Ovary (tissue), 10 donors: ENCODE measurements at places on chromosomes 5 and 9. TPM values are rescaled to one million over a fixed set of nuclear protein-coding genes. Genes with fewer than 3 reads are reported as not detected.

The PCDHGB7 gene
- total RNA-seq: 20.4 TPM

The AQP7 gene
- 2.2 TPM for total RNA-seq

The IL13 gene
- total RNA-seq: not detected

The MCIDAS gene
- total RNA-seq: not detected

The GLRA1 gene
- not detected for total RNA-seq

GRCh38 chr5:160330212-160330611 lies 17.8 kb upstream of the CCNJL start:
- H3K27me3 ChIP-seq: no peaks in the 10 kb centered on the region
- H3K4me1 ChIP-seq: no peaks in the 10 kb centered on the region
- H3K27ac ChIP-seq: no peak overlapping the region
- no peak for DNase-seq

- no peak overlapping the region for H3K4me3 ChIP-seq
- H3K27ac ChIP-seq: no peak overlapping the region
- H3K36me3 ChIP-seq: no peaks in the 10 kb centered on the region
- no peak for DNase-seq
- H3K4me1 ChIP-seq: no peaks in the 10 kb centered on the region
Measured at GRCh38 chr9:74770508-74771261, 117.0 kb downstream of the TRPM6 start.

GRCh38 chr5:111229221-111229835 lies 5.1 kb downstream of the CAMK4 start:
- no peak overlapping the region for H3K27ac ChIP-seq
- no peaks in the 10 kb centered on the region for H3K27me3 ChIP-seq
- no peak overlapping the region for H3K4me3 ChIP-seq
- no peaks in the 10 kb centered on the region for H3K36me3 ChIP-seq
- no peak for DNase-seq
- H3K4me1 ChIP-seq: no peaks in the 10 kb centered on the region

DNA sequence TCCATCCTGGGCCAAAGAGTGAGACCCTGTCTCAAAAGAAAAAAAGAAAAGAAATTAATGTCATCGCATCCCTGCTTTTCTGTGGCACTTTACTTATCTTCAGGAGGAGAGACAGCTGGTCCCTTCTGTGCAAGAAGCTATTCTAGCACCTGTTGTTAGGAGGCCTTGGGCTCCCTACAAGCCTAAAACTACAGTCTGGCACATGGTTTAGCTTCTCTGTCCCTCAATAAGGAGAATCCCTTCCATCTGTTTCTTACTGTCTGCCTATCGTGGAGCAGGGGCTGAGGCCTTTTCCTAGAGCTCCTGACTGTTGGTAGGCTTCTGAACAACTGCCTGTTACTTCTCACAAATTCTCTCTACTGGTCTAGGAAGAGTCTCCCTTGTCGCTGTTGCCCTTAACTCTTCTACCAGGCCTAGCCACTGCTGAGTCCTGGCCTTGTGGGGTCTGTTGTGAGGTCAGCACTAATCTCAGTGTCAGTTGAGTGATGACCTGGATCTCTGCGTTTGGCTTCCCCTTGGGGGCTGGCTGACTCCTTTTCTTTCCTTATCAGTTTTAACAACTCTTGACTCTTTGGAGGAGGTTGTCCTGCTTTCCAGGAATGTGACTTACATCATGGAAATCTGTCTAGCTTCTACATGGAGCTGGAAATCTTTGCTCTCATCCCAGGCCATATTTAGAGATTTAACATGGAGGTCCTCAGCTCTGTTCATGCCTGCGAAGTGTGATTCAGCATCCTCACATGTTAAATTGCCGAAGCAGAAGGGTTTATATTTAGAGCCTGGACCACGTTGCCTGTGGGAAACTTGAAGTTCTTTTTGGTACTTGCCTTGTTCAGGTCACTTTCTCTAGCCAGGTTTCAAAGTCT lies 5.7 kb upstream of the GARNL3 start:
- no peak overlapping the region for H3K4me3 ChIP-seq
- no peak overlapping the region for H3K27ac ChIP-seq
- H3K36me3 ChIP-seq: no peaks in the 10 kb centered on the region
- DNase-seq: no peak
- no peaks in the 10 kb centered on the region for H3K4me1 ChIP-seq
- H3K27me3 ChIP-seq: no peaks in the 10 kb centered on the region

DNA sequence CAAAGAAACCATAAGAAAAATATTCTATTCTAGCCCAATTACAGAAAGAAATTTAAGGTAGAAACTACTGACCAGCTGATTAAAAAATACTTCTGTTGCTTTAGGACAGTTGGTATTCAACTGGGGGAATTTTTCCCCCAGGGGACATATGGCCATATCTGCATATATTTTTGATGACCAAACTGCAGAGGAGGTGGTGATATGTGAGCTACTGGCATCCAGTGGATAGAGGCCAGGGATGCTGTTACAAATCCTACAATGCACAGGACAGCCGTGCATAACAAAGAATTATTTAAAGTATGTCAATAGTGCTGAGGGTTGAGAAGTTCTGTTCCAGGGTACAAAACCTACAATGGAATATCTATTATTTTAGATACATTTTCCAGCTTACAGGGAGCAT lies 24.0 kb downstream of the ZFR start:
- peaks cover 9% of the 10 kb centered on the region for H3K4me1 ChIP-seq
- no peaks in the 10 kb centered on the region for H3K27me3 ChIP-seq
- H3K27ac ChIP-seq: no peak overlapping the region
- no peaks in the 10 kb centered on the region for H3K36me3 ChIP-seq
- H3K4me3 ChIP-seq: no peak overlapping the region

GRCh38 chr5:157971571-157972216 lies 112.7 kb upstream of the CLINT1 start:
- H3K27me3 ChIP-seq: no peaks in the 10 kb centered on the region
- no peak overlapping the region for H3K4me3 ChIP-seq
- DNase-seq: no peak
- no peak overlapping the region for H3K27ac ChIP-seq

DNA sequence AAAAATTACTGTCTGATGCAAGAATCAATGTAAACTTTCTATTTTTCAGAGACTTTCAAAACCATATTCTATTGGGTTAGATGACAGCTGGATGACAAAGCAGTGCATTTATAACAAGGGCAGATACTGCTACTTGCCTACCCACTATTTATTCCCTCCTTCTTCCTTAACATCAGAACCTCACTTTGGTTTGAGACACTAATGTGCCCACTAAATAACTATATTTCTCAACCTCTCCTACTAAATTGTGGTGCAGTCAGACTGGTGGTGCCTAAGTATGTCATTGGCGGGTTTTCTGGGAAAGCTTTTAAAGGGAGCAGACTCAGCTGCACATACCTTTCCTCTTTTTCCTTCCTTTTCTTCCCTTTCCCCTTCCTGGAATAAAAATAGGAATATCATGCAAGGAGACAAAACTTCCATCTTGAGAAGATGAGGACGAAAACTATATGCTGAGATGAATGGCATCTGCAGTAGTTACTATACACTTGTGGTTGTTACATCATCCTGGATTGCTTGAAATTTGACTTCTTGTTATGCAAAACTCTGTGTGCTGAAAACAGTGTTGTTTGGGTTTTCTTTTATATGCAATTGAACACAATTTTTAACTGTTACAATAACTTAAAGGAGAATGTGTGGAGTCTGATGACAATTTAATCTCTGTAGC lies 43.8 kb downstream of the PRR16 start:
- H3K4me1 ChIP-seq: no peaks in the 10 kb centered on the region
- no peak overlapping the region for H3K27ac ChIP-seq
- no peak for DNase-seq
- H3K27me3 ChIP-seq: no peaks in the 10 kb centered on the region
- no peak overlapping the region for H3K4me3 ChIP-seq

DNA sequence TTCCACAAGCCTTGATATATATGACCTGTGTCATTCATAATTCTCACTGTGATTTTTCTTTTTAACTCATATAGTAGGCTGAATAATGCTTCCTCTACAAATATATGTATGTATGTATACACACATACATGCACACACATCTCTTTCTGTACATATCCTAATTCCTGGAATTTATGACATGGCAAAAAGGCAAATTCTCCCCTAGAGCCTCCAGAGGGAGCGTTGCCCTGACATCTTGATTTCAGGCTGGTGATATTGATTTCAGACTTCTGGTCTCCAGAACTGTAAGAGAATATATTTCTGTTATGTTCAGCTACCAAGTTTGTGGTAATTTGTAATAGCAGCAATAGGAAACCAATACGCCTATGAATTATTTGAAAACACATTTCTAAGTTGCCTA lies 166.6 kb upstream of the GAS1 start:
- H3K4me1 ChIP-seq: peaks cover 8% of the 10 kb centered on the region
- H3K27me3 ChIP-seq: no peaks in the 10 kb centered on the region
- no peak overlapping the region for H3K4me3 ChIP-seq
- no peak for DNase-seq

DNA sequence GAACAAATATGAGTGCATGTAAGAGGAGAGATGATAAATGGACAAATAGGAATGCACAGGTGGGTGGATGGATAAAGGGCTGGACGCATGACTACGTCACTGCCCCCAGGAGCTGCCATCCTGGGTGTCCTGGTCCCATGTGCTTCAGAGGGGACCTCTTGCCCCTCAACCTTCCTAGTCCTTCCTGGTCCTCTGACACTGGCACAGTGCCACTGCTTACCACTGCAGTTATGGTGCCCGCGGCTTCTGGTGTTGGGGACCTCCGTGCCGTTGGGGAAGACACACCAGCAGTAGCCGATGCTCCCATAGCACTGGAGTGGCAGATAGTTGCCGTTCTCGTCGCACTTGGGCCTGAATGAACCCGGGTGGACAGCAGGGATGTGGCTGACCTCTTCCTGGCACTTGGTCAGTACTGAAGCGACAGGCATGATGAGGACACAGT lies 9.8 kb downstream of the CD74 start:
- H3K4me3 ChIP-seq: no peak overlapping the region
- DNase-seq: no peak
- H3K27ac ChIP-seq: no peak overlapping the region
- H3K27me3 ChIP-seq: no peaks in the 10 kb centered on the region

GRCh38 chr5:68482199-68482598 lies 266.6 kb downstream of the PIK3R1 start:
- H3K4me3 ChIP-seq: no peak overlapping the region
- H3K27ac ChIP-seq: no peak overlapping the region
- H3K27me3 ChIP-seq: no peaks in the 10 kb centered on the region
- peaks cover 4% of the 10 kb centered on the region for H3K4me1 ChIP-seq
- no peaks in the 10 kb centered on the region for H3K36me3 ChIP-seq

GRCh38 chr5:40391642-40392041 lies 288.1 kb upstream of the PTGER4 start:
- no peak overlapping the region for H3K27ac ChIP-seq
- H3K36me3 ChIP-seq: no peaks in the 10 kb centered on the region
- H3K27me3 ChIP-seq: no peaks in the 10 kb centered on the region

DNA sequence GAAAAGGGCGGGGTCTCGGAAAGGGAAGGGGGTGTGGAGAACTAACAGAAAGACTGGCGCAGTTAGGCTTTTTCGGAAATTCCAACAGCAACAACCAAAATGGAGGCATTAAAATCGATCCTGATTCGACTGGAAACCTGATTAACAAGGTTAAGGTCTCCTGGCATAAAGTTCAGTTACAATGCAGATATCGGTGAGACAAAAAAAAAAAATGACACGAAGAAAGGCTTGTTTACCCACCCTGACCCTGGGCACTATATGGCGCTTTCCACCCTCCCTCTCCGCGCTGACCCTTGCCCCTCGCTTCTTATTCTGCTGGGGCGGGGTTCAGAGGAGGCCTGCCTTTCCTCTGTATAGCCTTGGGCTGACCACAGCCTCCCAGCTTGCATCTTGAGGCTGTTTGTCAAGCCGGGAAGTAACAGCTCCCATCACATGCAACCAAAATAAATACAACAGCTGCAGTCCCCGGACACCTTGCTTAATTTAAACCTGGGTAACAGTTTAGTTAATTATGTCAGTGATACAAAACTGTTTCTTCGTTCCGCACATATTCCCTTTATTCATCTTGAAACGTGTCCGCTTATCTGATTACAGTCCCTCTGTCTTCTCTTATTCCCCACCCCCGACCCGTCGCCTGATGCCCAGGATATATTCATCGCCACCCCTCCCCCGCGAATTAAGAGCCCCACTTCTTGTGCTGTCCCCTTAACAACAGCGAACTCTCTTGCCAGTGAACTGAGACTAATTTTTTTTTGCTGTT lies 795 bp upstream of the PJA2 start:
- peak overlapping the region; percentile 64 for H3K4me3 ChIP-seq
- H3K4me1 ChIP-seq: peaks cover 2% of the 10 kb centered on the region
- H3K27me3 ChIP-seq: no peaks in the 10 kb centered on the region
